ENCODE measurements at places on chromosomes 1 and 21.

- DNase-seq, result peak; percentile 1
Measured at GRCh38 chr1:189859385-189859977, 618.2 kb downstream of the BRINP3 start.

- no peak for DNase-seq
Measured at GRCh38 chr1:53467391-53467790, 8.2 kb downstream of the DMRTB1 start.

GRCh38 chr1:98914547-98914946, 90.1 kb downstream of the PLPPR5 start:
- DNase-seq, result no peak

DNA sequence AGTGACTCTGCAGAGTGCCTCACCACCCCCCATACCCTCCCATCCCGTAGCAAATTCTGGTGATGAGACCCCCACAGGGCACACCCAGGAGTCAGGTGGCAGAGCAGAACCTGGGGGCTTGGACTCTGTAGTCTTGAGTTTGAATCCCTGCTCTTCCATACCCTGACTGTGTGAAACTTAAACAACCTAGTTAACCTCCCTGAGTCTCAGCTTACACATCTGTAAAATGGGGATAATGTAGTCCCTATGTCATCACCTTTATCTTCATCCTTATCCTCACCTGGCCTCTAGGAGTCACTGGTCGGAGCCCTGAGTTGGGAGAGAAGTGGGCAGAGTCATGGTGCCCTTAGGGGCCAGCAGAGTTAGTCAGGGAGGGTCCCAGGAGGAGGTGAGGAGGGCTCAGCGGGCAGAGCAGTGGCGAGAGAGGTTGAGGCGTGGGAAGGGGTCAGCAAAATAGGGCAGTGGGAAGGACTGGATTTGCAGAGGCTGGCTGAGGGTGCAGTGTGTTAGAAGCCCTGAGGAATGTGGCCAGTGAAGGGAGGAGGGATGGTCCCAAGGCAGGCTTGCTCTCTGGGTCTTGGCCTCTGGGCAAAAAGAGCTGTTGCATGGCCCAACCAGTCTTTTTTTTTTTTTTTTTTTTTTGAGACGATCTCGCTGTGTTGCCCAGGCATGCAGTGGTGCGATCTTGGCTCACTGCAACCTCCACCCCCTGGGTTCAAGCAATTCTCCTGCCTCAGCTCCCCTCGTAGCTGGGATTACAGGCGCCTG, 18.6 kb downstream of the C1orf167 start:
- DNase-seq, result no peak

GRCh38 chr1:157115429-157115838, 15.8 kb upstream of the ETV3L start:
- DNase-seq, result no peak

- no peak for DNase-seq
Measured at GRCh38 chr1:175081983-175082382, 14.3 kb downstream of the TNN start.

DNA sequence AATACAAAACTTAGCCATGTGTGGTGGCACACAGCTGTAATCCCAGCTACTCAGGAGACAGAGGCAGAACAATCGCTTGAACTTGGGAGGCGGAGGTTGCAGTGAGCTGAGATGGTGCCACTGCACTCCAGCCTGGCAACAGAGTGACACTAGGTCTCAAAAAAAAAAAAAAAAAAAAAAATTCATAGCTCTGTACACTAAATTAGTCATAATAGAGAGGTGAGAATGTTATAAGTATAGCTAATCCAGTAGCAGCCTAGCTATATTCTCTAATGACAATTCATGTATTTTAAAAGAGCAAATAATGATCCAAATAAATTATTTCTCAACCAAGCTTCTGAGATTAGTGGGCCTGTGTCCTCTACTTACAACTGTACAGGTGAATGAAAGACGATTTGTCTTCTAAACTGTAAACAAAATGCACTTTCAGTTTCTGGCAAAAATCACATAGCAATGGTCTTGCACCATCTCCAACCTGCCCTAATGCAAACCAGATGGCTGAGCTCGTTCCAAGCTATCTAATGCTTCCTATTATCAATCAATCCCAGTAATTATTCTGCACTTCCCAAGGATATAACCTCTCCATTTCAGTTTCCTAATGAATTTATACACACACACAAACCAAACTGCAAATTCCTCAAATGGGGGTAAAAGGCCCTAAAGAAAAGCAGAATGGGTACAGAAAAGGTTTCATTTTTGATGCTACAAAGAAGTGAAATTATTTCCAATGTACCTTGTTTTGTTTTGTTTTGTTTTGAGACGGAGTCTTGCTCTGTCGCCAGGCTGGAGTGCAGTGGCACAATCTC, 56.5 kb downstream of the GATAD2B start:
- DNase-seq, result peak; percentile 71

- DNase-seq, result no peak
Measured at GRCh38 chr1:246216906-246217305, 290.2 kb downstream of the SMYD3 start.

GRCh38 chr1:229619614-229620013, 6.3 kb downstream of the TAF5L start:
- no peak for DNase-seq

GRCh38 chr1:156221986-156222692, 9.3 kb downstream of the PMF1 start:
- DNase-seq, result no peak

GRCh38 chr1:2311184-2312032, 79.9 kb downstream of the MORN1 start:
- DNase-seq, result peak; percentile 64

DNA sequence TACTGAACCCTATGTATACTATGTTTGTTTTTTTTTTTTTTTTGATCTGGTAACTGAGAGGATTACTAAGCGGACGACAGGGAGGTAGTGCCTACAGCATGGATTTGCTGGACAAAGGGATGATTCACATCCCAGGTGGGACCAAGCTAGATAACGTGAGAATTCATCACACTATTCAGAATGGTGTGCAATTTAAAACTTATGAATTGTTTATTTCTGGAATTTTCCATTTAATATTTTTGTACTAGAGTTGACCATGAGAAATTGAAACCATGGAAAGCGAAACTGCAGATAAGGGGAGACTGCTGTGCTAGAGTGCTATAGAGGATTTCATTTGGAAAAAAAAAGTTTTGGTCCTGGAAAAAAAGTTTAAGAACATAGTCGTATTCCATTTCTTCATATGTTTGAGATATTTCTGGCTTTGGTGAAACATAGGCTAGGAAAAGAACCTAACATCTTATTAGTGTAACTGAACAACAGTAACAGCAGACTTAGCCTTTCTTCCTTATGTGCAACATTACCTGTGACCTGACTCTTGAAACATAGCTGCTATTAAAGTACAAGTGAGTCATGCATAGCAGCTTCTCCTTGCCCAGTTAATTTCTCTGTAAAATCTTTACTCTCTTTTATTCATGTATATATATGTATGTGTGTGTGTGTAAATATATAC, 202.5 kb downstream of the FGGY start:
- no peak for DNase-seq

GRCh38 chr1:168801032-168801745, 72.2 kb upstream of the DPT start:
- no peak for DNase-seq

GRCh38 chr1:227942716-227943261, 4.9 kb downstream of the WNT9A start:
- no peak for DNase-seq

- DNase-seq, result no peak
Measured at GRCh38 chr1:21291184-21291583, 921 bp upstream of the ECE1 start.

DNA sequence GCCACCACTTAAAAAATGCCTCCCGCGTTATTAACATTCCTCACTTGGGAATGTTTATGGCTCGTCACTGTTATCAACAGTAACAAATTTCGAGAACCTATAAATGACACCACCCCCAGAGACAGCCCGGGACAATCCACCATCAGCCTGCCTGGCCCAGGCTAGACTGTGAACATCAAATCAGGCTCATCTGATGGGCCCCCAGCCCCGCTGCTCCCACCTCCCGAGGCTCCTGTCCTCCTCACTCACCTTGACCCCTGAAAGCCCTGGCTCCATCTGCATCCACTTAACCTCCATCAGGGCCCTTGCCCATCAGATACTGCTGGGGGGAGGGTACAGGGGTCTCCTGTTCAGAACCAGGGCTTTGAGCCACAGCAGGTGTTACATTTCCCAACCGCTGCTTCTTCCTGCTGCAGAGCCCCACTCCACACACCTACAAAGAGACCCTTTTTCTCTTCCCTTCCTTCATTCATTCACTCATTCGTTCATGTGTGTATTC, 156.5 kb upstream of the VAMP3 start:
- DNase-seq, result no peak

- no peak for DNase-seq
Measured at GRCh38 chr1:187894349-187894748, 1065.6 kb downstream of the PLA2G4A start.

DNA sequence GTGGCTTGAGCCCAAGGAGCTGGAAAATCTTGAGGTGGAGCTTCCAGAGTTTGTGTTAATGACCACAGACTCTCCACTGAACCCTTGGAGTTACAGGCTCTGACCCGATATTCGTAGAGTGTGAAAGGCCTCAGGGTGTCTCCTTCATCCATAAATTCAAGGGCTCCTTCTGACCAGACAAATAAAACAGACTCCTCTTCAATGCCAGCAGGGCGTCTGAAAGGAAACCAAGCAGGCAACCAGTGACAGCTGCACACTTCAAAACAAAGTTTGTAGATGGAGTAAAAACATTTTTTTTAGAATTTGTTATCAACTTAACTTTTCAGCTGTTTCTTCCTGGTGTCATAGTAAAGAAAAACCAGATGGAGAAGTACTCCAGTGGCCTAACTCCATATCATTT, 161.1 kb downstream of the KCTD3 start:
- DNase-seq, result no peak

DNA sequence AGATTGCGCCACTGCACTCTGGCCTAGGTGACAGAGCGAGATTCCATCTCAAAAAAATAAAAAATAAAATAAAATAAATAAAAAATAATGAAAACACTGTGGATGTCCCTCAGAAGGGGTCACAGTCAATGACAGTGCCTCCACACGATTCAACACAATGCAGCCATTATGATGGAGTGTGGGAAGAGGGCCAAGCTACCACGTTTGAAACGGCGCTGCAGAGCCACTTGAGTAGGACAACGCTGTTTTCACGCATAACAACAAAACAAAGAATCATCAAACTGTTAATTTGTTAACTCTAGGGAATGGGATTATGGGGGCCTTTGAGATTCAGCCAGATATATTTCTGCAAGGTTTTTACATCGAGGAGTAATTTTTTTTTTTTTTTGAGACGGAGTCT, 36.5 kb downstream of the NKAIN1 start:
- DNase-seq, result no peak

- DNase-seq, result no peak
Measured at GRCh38 chr1:25096307-25097150, 135.8 kb downstream of the SYF2 start.

- DNase-seq, result no peak
Measured at GRCh38 chr1:919271-919872, 4.4 kb upstream of the SAMD11 start.

DNA sequence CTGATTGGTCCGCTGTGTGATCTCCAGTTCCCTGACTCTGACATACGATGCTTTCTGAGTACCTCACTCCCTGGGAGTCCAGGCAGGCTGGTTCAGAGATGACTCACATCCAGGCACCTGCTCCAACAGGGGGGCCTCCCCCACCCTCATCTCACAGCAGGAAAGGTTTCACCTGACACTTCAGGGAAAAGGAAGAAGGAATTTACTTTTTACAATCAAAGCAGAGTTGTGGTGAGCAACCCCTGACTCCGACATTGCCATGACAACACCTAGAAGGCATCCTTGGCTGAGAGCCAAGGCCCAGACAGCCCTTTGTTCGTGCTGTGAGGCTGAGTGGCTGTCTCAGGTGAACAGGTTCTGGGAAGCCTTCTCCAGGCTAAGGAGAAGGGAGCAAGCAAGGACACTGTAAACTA, 164.6 kb upstream of the GJB5 start:
- no peak for DNase-seq

GRCh38 chr1:238621405-238621804, 730.7 kb upstream of the ZP4 start:
- no peak for DNase-seq

- DNase-seq, result no peak
Measured at GRCh38 chr1:48644190-48644900, 132.3 kb downstream of the BEND5 start.

DNA sequence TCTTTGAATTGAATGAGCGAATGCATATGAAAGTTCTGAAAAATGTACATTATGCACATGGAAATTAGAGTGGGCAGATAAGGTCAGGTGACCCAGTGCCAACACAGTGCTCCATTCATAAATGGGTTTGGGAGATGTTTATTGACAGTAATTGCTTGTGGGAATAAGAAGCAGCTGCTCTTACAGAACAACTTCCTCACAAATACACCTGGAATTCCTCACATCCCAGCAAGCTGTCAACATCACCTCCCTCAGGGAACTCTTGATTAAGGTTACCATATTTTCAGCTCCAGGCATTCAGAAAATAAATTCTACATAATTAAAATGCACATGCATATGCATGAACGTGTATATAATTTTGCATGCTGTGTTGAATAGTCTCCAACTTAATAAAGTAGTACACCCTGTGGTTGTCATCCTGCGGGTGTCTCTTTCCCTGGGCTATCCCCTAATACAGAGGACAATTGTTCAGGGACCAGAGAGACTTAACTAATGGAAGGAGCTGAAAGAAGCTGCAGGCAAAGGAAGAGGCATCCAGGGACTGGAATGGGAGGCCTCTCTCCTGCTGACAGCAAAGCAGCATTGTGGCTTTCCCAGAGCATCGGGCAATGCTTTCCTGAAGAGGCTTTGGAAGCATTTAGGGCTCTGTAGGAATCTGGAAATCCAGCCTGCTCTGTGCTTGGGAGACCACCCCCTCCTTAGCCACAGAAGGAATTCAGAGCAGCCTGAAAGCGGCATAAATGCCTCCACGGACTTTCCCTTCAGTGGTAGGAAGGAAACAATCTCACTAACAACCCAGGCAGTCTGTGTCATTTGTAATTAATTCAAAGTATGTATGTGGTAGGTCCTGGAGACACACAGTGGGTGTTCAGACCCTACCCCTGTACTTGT, 55.2 kb upstream of the GNG12 start:
- DNase-seq, result peak; percentile 90

GRCh38 chr1:6178751-6179563, 1.2 kb downstream of the CHD5 start:
- no peak for DNase-seq

DNA sequence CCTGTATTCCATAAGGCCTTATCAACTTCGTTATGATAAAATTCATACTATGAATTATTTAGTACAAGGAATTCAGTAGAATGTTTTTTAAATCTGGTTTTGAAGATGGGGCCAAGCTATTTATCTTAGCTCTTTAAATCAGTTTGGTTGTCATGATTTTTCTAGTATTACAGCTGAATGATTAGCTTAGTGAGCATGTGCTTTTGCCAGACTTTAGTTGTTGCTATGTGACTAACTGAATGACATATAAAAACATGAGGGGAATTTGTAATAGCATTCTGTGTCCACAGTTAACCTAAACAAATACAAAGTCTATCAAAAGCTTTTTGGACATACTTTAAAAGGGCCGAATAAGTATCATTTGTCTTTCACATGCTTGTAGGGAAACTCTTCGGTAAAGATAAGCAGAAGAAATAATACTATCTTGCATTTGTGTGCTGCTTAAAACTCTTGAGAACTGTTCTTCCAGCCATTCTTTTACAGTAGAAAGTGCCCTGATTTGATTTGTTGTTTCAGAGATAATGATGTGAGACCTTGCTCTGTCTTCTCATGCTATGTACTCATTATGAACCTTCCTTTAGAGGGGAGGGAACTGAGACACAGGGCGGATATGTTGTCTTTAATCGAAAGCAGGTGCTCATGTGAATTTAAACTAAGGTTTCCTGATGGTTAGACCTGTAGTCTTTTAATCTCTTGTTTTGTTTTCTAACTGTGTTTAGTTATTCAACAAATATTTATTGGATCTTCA, 18.8 kb downstream of the NEK7 start:
- no peak for DNase-seq

GRCh38 chr1:30912913-30913652, 4.5 kb upstream of the SDC3 start:
- DNase-seq, result no peak
